ENCODE measurements at places on chromosomes 3 and 15.

DNA sequence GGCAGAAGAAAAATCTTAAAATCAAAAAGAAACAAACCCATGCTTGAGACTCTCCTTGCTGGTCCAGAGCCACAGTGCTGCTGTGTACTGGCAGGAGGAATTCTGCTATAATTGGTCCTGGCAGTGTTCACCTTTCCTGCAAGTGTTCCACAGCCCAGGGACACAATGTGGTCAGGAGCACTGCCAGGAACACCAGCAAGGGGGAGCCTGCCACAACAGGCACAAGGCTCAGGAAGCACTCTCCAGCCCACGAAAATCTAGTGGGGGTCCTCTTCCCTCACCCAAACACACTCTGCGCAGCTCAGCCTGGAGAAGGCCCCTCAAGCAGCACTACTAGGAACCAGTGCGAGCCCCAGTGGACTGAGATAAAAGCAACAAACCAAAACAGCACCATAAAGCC is 92.9 kb downstream of the UBE3A start:
- peak; percentile 43 for DNase-seq

DNA sequence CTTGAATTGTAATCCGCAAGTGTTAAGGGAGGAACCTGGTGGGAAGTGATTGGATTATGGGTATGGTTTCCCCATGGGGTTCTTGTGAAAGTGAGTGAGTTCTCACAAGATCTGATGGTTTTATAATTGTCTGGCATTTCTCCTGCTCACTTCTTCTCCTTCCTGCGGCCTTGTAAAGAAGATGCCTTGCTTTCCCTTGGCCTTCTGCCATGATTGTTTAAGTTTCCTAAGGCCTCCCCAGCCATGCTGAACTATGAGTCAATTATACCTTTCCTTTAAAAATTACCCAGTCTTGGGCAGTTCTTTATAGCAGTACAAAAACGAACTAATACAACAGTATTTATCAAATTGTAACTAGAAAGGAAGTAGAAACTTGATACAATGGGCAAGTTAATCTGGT is 31.9 kb downstream of the IFT57 start:
- no peak for DNase-seq

- no peak for DNase-seq
Observed at GRCh38 chr3:60294181-60294580, 957.1 kb downstream of the FHIT start.

DNA sequence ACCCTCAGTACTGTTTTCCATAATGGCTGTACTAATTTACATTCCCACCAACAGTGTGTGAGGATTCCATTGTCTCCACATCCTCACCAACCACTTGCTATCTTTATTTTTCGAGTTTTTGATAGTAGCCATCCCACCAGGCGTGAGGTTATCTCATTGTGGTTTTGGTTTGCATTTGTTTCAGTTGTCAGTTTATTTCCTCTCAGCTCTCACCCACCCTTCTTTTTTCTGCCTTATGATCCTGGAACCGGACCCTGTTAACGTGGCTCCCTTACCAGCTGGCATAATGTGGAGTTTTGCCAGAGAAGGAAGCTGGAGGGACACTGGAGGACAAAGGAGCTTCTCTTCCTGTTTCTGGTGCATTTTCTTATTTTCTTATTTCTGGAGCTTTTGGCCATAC is 25.1 kb upstream of the SH3GL3 start:
- no peak for DNase-seq

DNA sequence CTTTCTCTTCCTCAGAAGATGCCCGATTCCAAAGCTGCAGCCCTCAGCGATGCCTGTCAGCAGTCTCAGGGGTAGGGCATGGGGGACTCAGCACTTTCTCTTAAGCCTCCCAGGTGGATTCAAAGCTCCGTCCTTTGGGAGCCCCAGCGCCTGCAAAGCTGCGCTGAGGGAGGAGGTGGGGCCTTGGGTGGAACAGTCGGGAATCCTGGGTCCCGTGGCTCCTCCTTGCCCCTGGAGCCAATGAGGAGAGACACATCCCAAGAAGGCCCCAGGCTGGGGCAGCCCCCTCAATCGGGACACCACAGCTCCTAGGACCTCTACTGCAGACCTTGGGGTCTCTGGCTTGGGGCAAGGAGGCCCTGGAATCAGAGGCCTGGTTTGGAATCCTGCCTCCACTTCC is 227.5 kb upstream of the IGF1R start:
- no peak for DNase-seq

DNA sequence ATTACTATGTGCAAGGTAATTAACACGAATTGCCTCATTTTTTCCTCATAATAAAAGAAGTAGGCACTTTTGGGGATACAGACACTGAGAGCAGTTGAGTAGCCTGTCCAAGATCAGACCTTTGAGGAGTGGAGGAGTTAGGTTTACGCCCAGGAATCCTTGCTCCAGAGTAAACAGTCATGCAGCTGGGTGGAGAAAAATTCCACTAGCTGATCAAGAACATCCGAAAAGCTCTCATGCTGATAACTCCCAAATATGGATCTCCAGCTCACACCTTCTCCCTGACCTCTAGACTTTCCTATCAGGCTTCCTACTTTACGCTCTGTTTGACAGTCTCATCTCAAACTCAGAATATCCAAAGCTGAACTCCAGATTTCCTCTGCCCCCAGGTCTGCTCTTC is 53.3 kb downstream of the ST6GAL1 start:
- no peak for DNase-seq
